Fibroblast of skin of left biceps (primary cell): ENCODE measurements at places on chromosomes 7 and 10.

DNA sequence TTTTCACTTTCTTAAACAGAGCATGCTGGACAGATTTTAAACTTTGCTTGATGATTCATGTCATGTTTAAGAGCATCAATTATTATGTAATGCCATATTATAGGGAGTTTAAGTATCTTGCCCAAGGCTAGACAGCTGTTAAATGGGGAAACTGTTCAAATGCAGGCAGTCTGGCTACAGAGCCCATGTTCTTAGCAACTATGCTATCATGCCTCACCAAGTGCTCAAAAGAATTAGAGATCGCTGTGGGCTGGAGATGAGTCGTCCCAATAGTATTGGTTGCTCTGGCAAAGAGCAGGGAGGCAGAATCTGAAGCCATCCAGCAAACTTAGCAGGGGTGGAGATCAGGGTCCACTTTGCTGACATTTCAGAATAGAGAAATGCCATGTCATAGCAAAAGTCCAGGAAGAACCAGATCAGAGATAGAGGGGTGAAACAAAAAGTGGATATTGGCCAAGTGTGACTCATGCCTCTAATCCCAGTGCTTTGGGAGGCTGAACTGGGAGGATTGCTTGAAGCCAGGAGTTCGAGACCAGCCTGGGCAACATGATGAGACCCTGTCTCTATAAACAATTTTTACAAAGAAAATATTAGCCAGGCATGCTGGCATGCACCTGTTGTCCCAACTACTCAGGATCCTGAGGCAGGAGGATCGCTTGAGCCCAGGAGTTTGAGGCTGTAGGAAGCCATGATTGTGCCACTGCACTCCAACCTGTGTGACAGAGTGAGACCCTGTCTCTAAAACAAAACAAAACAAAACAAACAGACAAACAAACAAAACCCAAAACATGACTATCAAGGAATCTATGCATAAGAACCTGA lies 57.8 kb downstream of the BAMBI start:
- peak; percentile 87 for DNase-seq

- DNase-seq, result no peak
Observed at GRCh38 chr7:130359276-130359857, 14.8 kb downstream of the CPA5 start.

- no peak for DNase-seq
Observed at GRCh38 chr10:33244354-33244967, 90.0 kb downstream of the NRP1 start.

- DNase-seq, result no peak
Observed at GRCh38 chr10:118047157-118047719, 497 bp upstream of the RAB11FIP2 start.

GRCh38 chr7:74598558-74598957 lies 59.0 kb upstream of the GTF2I start:
- no peak for DNase-seq

DNA sequence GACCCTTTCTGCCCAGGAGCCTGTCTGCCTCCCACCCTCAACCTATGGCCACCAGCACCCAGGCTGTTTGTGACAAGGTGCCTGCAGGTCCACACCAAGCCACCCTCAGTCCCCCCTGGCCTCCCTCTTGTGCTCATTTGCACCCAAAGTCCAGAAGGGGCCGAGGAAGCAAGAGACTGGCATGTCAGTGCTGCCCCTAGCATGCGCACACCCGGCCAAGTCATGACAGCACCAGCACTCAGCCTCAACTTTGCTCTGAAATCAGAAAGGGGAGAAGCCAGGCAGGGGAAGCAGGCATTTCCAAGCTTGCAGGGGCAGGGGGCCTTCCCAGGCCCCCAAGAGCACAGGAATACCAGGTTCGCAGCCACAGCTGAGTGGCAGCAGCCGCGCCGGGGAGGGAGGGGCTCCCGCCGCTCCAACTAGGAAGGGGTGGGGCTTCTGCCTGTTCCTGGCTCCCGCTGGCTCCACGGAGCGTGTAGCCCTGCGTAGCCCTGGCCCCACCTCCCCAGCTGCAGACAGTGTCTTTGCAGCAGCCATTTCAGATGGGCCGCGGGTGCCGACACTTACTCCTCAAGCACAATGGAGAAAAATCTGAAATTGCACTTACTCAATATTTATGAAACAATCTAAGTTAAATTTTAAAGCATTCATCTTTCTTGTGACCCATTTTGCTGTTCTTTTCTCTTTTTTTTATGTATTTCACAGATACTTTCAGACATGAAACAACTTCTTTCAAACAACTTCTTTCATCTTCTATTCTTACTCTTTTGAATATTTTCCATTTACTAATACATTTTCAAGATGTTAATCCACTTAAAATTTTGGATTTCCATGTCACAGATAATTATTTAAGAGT lies 54.9 kb upstream of the ABCB5 start:
- no peak for DNase-seq

DNA sequence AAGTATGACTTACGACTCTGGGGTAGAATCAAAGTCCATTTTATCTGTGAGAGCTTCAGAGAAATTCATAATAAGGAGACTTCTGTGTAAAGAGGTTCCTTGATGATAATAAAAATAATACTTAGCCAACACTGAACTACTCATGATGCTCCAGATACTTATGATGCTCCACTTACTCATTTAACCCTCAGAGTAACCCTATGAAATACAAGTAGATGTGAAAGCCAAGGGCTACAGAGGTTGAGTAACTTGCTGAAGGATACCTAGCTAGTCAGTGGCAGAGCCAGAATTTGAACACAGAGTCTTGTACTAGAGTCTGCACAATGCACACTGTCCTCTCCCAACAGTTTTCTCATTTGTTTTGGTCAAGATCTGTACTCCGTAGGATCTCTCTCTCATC lies 89.5 kb downstream of the HECW1 start:
- no peak for DNase-seq

GRCh38 chr10:120428754-120429153 lies 28.3 kb upstream of the PLPP4 start:
- DNase-seq, result peak; percentile 52

GRCh38 chr10:84177541-84178141 lies 4.0 kb downstream of the GPR15LG start:
- no peak for DNase-seq

- DNase-seq, result peak; percentile 82
Observed at GRCh38 chr10:31171402-31172083, 139.9 kb upstream of the ZNF438 start.

DNA sequence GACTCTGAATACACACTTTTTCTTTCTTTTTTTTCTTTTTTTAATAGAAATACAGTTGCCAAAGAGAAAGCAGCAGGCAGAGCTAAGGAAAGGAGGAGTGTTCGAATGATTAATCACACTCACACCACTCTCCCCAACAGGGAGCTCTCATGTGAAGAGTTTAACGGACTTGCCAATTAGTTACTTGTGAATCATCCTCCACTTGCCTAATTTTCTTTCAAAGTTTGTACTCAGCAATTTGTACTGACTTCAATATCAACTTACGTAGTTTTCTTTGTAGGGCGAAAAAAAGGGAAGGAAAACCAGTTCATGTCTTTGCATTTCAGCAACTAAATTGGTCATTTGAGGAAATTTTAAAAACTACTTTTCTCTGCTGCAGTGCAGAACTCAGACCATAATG lies 109.2 kb downstream of the PIP4K2A start:
- DNase-seq, result peak; percentile 47
